ENCODE measurements at places on chromosomes 12 and 14. TPM values are rescaled to one million over a fixed set of nuclear protein-coding genes. Genes with fewer than 3 reads are reported as not detected.

Gene NFATC4
- polyA plus RNA-seq, result 42.0 TPM

Gene CLMN
- polyA plus RNA-seq, result 4.1 TPM

Gene MFAP5
- 40.2 TPM for polyA plus RNA-seq

Gene TAS2R13
- polyA plus RNA-seq, result not detected

Gene DBX2
- polyA plus RNA-seq, result 27.8 TPM

Gene CLEC4C
- 0.12 TPM for polyA plus RNA-seq

Gene PAH
- polyA plus RNA-seq, result 1.2 TPM
